ENCODE measurements at places on chromosomes 5 and 9. TPM values are rescaled to one million over a fixed set of nuclear protein-coding genes. Genes with fewer than 3 reads are reported as not detected.

Gene HRCT1
- 9.0 TPM for total RNA-seq

DNA sequence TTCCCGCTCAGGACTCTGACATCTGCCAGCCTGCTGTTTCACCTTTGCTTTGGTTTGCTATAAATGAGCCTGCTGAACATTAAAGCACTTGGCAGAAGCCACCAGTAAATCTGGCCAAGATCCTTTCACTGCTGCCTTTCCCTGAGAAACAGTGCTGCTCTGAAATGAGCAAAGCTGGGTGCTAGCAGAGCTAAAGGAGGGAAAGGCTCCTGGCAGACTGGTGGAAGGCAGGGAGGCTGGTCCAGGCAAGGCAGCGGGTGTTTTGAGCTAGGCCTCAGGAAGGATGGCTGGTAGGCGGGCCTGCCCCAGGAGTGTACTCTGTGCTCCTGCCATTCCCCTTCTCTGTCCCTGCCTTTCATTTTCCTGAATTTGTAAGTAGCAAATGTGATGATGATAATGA is 52.5 kb upstream of the PTGS1 start:
- DNase-seq, result no peak

GRCh38 chr5:160271396-160271795 is 41.0 kb downstream of the CCNJL start:
- DNase-seq, result no peak

Gene HARS2
- 27.9 TPM for total RNA-seq

DNA sequence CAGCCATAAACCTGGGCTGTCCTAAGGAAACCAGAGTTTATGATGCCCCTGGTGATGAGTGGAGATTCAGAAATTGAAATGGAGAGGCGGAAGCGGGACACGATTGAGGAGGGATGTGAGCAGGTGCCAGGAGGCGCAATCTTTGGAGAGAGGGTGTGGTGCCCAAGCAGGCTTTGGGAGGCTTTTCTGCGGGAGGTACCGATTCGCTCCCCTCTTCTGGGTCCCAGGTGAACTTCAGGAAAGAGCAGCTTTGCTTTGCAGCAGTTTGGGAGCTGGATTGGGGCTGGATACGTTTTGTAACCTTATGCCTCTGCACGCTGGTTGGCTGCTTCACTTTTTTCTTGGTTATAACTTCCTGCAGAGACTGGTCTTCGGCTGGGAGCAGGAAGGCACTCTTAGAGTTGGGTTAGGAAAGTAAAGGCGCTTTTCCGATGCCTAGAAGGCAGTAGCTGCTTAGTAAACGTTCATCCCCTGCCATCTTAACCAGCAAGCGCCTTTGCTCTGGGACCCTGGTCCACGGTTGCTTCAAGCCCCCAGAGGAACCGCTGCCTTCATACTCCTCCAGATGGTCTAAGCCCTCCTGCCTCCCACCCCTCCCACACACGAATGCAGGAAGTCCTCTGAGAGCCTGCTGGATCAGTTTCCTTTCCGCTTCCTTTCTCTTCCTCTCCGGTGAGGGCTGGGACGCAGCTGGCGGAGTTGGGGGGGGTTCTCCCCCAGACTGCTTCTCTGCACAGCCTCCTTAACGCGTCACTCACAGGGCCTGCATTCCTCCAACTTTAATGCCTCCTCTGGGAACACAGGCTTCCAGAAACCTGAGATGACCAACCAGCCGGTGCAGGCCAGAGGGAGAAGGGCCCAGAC is 15.2 kb upstream of the NEK6 start:
- DNase-seq, result peak; percentile 47

DNA sequence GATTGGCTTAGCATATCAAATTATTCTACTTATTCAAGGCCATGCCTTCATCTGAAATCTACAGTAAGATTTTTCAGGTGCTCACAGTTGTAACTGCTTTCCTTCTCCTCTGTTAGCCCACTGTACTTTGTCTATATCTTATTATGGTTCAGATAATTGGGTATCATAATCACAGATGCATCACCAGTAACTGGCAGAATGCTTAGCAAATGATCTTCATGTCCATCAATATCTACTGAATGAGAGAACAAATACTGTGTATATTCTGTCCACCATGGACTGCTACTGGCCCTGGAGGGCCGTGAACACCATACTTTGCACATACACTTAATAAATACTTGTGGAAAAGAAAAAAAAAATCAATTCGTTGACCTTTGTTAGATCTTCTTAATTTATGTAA is 96.2 kb downstream of the MEF2C start:
- DNase-seq, result no peak

DNA sequence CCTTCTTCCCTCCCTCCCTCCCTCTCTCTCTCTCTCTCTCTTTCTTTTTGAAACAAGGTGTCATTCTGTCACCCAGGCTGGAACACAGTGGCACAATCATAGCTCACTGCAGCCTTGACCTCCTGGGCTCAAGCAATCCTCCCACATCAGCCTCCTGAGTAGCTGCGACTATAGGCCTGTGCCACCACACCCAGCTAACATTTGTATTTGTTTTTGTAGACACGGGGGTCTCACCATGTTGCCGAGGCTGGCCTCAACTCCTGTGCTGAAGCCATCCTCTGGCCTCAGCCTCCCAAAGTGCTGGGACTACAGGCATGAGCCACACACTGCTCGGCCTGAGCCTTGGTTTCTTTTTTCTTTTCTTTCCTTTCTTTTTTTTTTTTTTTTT is 45.8 kb downstream of the PLPP7 start:
- DNase-seq, result peak; percentile 20

GRCh38 chr9:37922363-37923117 is 18.6 kb upstream of the SLC25A51 start:
- peak; percentile 78 for DNase-seq

GRCh38 chr9:110049699-110050450 is 158.1 kb downstream of the C9orf152 start:
- peak; percentile 67 for DNase-seq

DNA sequence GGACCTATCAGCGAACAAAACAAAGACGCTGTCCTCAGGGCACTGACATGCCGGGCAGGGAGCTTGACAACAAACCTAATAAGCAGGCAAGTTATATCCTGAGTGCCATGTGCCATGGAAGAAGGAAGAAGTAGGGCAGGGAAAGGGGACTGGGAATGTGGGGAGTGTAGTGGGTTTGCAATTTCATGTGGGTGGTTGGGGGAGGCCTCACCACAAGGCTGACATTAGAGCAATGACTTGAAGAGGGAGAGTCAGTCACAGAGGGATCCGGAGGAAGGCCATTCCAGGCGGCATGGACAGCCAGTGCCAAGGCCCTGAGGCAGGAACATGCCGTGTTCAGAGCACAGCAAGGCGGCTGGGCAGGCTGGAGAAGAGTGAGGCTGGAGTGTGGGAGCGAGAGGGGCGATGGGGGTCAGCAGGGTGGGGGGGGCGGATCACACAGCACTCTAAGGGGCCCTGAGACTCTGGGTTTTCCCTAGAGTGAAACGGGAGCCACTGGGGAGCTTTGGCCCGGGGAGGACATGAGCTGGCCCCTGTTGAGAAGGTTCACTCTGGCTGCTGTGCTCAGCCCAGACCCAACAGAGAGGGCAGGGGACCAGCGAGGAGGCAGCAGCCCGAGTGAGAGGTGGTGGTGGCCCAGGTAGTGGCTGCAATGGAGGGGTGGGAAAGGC is 86.3 kb downstream of the STK10 start:
- no peak for DNase-seq

- DNase-seq, result no peak
These were observed 21.2 kb upstream of the MARCHF6 start for GRCh38 chr5:10332301-10332700.
